ENCODE measurements at places on chromosomes 5 and 9.

GRCh38 chr5:141897425-141897824, 19.2 kb upstream of the PCDH1 start:
- H3K27me3 ChIP-seq, result no peaks in the 10 kb centered on the region
- H3K4me1 ChIP-seq, result no peaks in the 10 kb centered on the region
- no peak for DNase-seq
- H3K27ac ChIP-seq, result no peak overlapping the region

DNA sequence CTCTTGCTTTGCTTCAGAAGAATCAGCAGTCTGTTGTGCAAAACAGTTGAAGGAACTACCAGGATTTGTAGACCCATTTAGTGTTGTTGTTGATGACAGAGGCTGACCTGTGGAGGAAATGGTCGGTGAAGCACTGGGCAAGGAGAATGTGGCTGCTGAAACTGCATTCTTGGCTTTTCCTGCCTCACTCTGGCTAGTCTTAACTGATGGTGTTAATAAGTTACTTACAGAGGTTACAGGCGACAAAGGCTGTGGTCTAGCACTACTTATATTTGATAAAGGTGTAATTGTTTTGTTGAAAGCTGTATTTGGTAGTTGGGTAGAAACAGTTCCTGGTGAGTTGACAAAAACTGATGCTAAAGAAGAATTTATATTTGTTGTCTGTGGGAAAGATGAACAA, 31.5 kb downstream of the MLANA start:
- no peak overlapping the region for H3K4me3 ChIP-seq
- H3K36me3 ChIP-seq, result peaks cover 1% of the 10 kb centered on the region
- H3K27me3 ChIP-seq, result no peaks in the 10 kb centered on the region
- no peak overlapping the region for H3K27ac ChIP-seq
- no peaks in the 10 kb centered on the region for H3K4me1 ChIP-seq
- DNase-seq, result no peak

GRCh38 chr9:86639287-86639686, 285.1 kb upstream of the TUT7 start:
- no peaks in the 10 kb centered on the region for H3K27me3 ChIP-seq
- no peaks in the 10 kb centered on the region for H3K36me3 ChIP-seq
- no peaks in the 10 kb centered on the region for H3K4me1 ChIP-seq
- H3K27ac ChIP-seq, result no peak overlapping the region
- no peak overlapping the region for H3K4me3 ChIP-seq

- H3K4me1 ChIP-seq, result peaks cover 3% of the 10 kb centered on the region
- H3K27ac ChIP-seq, result no peak overlapping the region
- no peak for DNase-seq
- no peaks in the 10 kb centered on the region for H3K36me3 ChIP-seq
Measured at GRCh38 chr5:170436335-170436734, 47.2 kb upstream of the KCNMB1 start.

- H3K36me3 ChIP-seq, result no peaks in the 10 kb centered on the region
- no peaks in the 10 kb centered on the region for H3K4me1 ChIP-seq
- no peak overlapping the region for H3K27ac ChIP-seq
- H3K4me3 ChIP-seq, result no peak overlapping the region
Measured at GRCh38 chr9:112086627-112087026, 88.5 kb downstream of the SUSD1 start.

Data from mesendoderm (in vitro differentiated cells).